Right atrium auricular region (tissue), 2 donors: ENCODE measurements at places on chromosomes 1 and 21. TPM values are rescaled to one million over a fixed set of nuclear protein-coding genes. Genes with fewer than 3 reads are reported as not detected.

DNA sequence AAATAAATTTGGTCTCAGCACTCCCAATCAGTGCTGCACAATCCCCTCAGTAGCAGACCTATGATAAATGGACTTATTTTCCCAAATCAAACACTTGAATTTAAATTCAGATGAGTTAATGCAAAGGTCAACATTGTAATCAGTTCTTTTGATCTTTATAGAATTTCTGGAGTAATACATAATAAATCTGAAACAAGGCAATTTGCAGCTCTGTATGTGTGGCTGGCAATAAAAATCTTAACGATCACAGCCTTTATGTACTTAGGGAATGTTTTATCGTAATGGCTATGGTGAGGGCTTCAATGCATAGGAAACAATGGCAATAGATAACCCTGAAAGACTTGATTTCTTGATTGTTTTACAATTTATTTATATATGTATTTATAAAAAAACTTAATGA lies 91.4 kb downstream of the GPATCH2 start:
- no peak overlapping the region for H3K4me3 ChIP-seq
- no peak for DNase-seq
- peaks cover 4% of the 10 kb centered on the region for H3K4me1 ChIP-seq
- H3K27me3 ChIP-seq, result no peaks in the 10 kb centered on the region
- no peaks in the 10 kb centered on the region for H3K36me3 ChIP-seq

GRCh38 chr21:46100020-46100419 lies 2.1 kb downstream of the COL6A2 start:
- H3K36me3 ChIP-seq, result no peaks in the 10 kb centered on the region
- H3K4me3 ChIP-seq, result peak overlapping the region; percentile 88
- peak; percentile 57 for DNase-seq
- H3K27ac ChIP-seq, result peak overlapping the region; percentile 35

DNA sequence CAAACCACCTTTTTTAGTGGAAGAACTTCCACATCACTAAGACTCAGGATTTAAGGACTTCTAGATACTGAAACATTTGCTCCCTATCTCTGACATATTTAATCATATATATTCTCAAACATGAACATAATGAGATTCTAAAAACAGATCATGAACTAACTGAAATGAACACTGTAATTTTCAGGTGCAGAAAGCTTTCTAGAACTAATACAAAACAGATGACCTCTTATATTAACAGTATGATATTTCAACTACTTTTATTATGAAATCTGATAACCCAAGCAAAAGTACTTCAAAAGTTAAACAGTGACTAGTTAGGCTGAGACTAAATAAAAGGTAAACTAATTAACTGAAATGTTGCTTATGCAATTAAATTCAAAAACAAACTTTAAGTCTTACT lies 157.5 kb downstream of the COP1 start:
- no peak overlapping the region for H3K27ac ChIP-seq
- no peaks in the 10 kb centered on the region for H3K4me1 ChIP-seq
- no peak overlapping the region for H3K4me3 ChIP-seq
- no peak for DNase-seq
- no peaks in the 10 kb centered on the region for H3K36me3 ChIP-seq

DNA sequence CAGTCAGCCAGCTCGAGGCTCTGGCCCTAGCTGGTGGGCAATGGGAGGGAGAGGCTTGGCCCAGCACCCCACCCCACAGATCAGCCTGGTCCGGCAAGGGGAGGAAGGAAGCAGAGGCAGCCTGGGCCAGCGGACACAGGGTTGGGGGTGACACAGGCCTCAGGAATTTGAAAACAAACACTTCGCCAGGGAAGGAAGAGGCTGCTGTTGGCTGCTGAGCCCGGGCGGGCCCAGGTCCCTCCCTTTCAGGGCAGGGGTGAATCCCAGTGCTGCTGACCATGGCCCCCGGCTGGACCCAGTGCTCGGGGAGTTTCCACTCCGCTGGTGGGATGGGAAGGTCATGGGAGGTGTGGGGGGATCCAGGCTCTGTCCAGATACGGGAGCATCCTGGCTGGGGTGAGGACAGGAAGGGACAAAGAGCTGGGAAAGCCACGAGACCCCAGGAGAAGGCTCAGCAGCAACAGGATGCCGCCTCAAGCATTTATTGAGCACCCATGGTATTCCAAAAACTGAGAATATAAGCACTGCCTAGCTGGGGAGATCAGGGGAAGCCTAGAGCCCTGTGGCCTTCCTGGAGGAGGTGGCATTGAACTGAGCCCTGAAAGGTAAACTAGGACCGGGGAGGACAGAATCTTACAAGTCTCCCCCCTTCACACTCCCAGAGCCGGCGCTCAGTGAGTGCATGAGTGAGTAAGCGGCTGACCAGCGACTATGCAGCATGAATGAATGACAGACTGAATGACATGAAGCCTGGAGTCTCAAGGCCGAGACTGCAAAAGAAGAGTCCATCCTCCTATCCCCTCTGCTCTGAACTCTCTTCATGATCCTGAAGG lies 26.2 kb upstream of the EPHA2 start:
- H3K27me3 ChIP-seq, result no peaks in the 10 kb centered on the region
- peak; percentile 96 for DNase-seq
- no peaks in the 10 kb centered on the region for H3K4me1 ChIP-seq
- H3K36me3 ChIP-seq, result no peaks in the 10 kb centered on the region
- no peak overlapping the region for H3K4me3 ChIP-seq

DNA sequence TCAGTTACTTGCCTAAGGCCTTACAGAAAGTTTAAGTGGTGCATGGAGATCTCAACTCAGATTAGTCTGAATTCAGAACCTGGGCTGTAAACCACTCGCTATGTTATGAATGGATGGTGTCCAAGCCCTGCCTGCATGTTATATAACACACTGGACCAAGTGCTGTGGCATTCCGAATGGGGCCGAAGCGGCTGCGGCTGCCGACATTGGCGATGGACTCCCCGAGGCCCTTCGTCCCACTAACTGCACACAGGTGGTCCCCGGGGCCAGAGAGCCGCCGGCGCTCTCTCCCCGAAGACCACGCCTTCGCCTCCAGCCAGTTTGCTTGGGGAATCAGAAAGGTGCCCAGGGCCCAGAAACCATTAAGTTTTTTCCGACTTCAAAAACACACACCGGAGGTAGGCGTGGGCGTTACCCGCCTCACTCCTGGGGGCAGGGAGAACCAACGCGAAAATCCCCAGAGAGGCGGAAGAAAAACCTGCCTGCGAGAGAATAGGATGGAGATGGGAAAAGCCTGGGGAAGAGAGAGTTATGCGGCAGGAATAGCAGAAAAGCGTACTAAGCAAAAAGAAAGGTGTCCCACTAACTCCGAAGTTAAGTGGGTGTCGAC lies 579 bp upstream of the TENT5C start:
- H3K27ac ChIP-seq, result peak overlapping the region; percentile 83
- H3K4me3 ChIP-seq, result peak overlapping the region; percentile 72
- DNase-seq, result no peak
- no peaks in the 10 kb centered on the region for H3K36me3 ChIP-seq
- no peaks in the 10 kb centered on the region for H3K27me3 ChIP-seq
- no peaks in the 10 kb centered on the region for H3K4me1 ChIP-seq

DNA sequence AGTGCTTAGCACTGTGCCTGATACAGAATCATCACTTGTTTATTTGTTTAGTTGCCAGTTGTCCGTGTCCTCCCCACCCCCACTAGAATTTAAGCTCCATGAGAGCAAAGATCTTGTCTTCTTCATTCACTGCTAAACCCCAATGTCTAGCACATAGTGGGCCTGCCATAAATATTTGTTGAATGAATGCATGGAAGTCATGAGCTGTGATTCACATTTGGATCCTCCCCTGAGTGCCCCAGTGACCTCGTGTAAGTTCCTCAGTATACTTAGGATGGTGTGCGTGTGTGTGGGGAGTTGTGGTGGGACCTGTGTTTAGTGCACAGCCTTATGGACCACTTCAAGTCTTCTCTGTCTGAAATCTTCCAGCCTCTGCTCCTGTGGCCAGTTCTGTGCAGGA lies 23.1 kb downstream of the IER5 start:
- H3K4me1 ChIP-seq, result peaks cover 36% of the 10 kb centered on the region
- no peak for DNase-seq
- H3K27ac ChIP-seq, result peak overlapping the region; percentile 59
- no peak overlapping the region for H3K4me3 ChIP-seq

DNA sequence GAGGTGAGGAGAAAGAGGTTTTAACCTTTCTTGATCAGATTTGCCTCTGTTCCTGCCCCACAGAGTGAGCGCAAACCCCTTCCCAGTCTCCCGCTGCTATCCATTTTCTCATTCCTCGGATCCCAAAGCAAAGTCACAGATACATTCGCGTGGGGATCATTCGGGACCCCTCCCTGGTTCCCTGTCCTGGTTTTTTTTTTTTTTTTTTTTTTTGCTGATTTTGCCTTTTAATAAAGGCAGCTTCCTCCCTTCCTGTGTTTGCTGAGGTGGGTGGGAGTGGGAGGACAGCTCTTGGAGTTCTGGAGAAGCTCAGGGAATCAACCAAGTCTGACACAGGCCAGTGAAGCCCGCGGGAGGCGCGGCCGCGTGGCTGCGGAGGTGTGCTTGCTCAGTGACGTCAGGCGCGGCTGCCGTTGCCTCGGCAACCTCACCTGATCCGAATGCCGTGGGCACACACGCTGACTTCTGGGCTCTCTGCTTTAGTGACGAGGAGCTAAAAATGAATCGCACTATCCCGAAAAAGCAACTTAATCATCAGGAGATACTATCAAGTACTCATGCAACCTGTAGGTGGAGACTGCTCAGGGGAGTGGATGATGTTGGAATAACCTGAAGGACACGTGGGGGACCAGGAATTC lies 106.4 kb downstream of the TBX19 start:
- no peak for DNase-seq
- H3K4me1 ChIP-seq, result peaks cover 4% of the 10 kb centered on the region
- H3K27ac ChIP-seq, result no peak overlapping the region
- H3K36me3 ChIP-seq, result no peaks in the 10 kb centered on the region
- H3K4me3 ChIP-seq, result no peak overlapping the region

DNA sequence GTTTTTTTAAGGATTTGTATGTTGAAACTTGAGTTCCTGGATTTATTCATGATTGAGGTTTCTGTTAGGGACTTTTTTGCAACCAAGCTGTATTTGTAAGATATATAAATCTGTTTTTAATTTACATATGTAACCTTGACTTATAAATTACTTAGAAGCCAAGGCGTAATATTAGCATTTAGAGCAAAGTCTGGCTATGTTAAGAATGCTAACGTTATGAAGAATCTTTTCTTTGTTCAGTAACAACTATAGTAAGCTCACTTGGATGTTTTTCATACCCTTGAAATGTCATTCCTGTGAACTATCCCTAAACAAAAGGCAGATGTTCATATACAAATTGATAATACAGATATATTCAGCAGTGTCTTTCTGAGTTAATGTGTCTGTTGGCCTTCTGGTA lies 155.3 kb downstream of the MAGI3 start:
- H3K36me3 ChIP-seq, result no peaks in the 10 kb centered on the region
- DNase-seq, result no peak
- no peak overlapping the region for H3K27ac ChIP-seq
- no peak overlapping the region for H3K4me3 ChIP-seq
- no peaks in the 10 kb centered on the region for H3K27me3 ChIP-seq
- no peaks in the 10 kb centered on the region for H3K4me1 ChIP-seq

- H3K4me1 ChIP-seq, result no peaks in the 10 kb centered on the region
- H3K27me3 ChIP-seq, result no peaks in the 10 kb centered on the region
- peak; percentile 62 for DNase-seq
- H3K27ac ChIP-seq, result peak overlapping the region; percentile 94
Observed at GRCh38 chr1:226063224-226063976, 884 bp downstream of the H3-3A start.

DNA sequence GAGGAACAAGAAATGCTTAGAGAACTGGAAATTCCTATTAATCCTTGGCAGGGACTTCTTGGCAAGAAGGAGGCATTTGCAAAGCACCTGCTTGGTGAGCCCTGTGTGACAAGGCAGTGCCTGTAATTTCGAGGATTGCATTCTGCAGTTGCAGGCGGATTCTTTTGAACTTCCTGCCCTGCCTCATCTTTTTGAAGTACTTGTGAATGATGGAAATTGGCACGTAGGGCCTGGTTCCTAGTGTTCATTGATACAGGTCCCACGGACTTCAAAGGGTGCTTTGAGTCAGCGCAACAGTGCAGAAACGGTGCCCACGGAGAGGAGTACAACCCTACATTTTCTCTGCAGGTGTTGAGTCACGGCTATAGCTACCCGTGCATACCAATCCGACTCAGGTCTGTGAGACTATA lies 6.4 kb downstream of the HUNK start:
- H3K27ac ChIP-seq, result no peak overlapping the region
- no peaks in the 10 kb centered on the region for H3K4me1 ChIP-seq
- no peak overlapping the region for H3K4me3 ChIP-seq

DNA sequence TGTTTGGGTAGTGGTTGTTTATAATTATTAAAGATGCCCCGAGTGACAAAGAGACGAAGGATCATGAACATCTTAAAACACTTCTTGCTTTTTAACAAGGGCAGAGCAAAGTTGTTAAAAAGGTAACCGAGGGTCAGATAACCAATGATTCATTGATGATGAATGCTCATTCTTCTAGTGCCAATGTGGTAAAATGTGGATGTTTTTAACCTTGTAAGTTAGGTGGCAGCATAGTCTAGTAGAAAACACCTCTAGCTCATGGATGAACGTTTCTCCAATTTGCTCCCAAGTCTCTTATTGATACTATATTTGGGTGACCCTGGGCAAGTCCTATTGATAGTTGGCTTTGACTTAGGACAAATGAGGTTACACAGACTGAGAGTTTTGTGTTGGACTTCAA lies 167.9 kb downstream of the KIF26B start:
- H3K4me1 ChIP-seq, result no peaks in the 10 kb centered on the region
- DNase-seq, result no peak
- H3K27ac ChIP-seq, result no peak overlapping the region

GRCh38 chr1:53847980-53848379 lies 9.9 kb upstream of the NDC1 start:
- no peak for DNase-seq
- no peaks in the 10 kb centered on the region for H3K27me3 ChIP-seq
- no peaks in the 10 kb centered on the region for H3K4me1 ChIP-seq
- H3K4me3 ChIP-seq, result no peak overlapping the region
- peaks cover 14% of the 10 kb centered on the region for H3K36me3 ChIP-seq
- H3K27ac ChIP-seq, result no peak overlapping the region

DNA sequence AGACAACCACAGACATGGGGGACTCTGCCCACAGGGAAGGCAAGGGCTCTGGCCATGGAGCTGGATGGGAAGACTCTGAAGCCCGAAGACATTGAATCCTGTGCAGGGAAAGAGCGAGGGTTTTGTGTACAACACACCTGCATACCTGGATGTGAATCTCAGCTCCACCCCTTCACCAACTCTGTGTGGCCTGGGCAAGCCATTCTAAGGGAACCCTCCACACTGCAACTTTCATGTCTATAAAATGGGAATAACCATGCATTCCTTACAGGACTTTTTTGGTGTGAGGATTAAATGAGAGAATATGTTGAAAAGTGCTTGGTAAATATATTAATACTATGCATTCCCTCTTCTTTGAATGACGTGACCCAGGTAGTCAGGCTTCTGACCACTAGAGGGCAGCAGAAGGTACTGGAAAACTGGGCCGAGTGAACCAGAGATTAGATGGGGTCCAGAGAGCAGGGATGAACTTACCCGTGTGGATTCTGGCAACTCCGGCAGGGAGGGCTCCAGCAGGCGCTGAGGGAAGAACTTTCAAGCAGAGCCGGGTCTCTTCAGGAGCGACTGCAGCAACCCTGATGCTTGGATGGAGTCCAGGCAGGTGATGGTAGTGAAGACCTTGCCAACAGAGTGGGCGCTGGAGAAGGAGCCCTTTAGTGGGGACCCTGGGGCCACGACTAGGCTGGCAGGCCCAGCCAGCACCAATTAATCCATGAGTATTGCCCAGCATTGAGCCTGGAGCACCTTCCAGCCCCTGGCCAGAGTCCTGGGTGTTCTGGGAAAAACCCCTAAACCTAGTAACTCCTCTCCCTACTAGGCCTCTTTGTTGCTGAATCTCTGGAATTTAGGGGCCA lies 834 bp upstream of the ELF3 start:
- H3K4me1 ChIP-seq, result peaks cover 7% of the 10 kb centered on the region
- H3K36me3 ChIP-seq, result peaks cover 18% of the 10 kb centered on the region
- no peak overlapping the region for H3K27ac ChIP-seq
- DNase-seq, result peak; percentile 75
- H3K4me3 ChIP-seq, result no peak overlapping the region

The MYOM3 gene
- 241 TPM for total RNA-seq

The HEYL gene
- total RNA-seq, result 35.4 TPM
